Brain (organoid and tissue), 16 donors: ENCODE measurements at places on chromosomes 1 and 21. TPM values are rescaled to one million over a fixed set of nuclear protein-coding genes. Genes with fewer than 3 reads are reported as not detected.
A peak's percentile ranks its signal among the peaks of the same experiment; 100 is the strongest.

GRCh38 chr1:186681801-186682200 lies 1.6 kb upstream of the PTGS2 start:
- no peak for DNase-seq

- DNase-seq, result no peak
These were observed 8.0 kb upstream of the PPT1 start for GRCh38 chr1:40105028-40105427.

- DNase-seq, result no peak
These were observed 618 bp downstream of the SH3BGR start for GRCh38 chr21:39452207-39452969.

DNA sequence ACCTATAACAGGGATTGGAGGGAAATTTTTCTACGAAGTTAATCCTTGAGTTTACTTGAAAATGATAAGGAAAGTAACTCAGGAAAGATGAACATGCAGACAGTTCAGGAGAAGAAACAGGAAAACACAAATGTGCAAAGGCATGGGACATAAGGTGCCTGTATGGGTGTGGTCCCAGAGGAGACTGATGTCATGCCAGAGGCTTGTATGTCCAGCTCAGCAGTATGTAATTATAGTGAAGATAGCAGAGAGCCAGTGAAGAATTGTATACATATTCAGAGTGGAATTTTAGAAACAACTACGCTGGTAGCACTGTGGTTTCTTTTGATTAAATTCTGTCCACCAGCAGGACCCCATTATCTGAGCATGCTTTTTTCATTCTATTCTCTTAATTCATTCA lies 179.5 kb downstream of the LRRC7 start:
- DNase-seq, result no peak

GRCh38 chr1:61279570-61279969 lies 197.2 kb downstream of the NFIA start:
- DNase-seq, result no peak

DNA sequence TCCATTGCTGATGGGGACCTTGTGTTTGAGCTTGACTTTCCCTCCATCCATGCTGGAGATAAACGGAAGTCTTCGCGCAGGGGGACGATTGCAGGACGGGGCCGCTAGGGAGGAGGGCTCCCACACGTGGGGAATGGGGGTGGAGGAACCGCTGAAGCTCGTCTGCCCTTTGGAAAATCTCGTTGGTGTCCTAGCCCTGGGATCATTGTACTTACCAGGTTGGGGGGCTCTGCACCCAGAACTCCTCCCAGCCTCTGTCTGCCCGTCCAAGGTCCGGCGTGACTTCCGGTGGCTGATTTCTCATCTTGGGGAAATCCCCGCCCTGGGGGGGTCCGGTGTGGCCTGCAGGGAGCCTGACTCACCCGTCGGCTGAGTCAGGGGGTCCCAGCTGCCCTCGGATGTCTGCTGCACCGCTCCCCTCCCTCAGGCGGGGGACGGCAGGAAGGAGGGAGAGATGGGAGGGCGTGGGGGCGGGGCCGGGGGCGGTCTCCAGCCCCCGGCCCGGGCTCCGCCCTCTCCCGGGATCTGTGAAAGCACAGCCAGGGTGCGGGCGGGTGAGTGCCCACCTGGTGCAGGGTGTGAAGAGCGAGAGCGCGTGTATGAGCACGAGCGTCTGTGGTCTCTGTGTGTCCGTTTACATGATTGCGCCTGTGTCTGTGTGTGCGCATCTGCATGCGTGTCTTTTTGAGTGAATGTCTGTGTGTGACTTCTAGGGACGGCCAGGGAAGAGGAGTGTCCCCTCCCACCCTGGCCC lies 35.8 kb downstream of the PIK3CD start:
- DNase-seq, result peak; percentile 62

DNA sequence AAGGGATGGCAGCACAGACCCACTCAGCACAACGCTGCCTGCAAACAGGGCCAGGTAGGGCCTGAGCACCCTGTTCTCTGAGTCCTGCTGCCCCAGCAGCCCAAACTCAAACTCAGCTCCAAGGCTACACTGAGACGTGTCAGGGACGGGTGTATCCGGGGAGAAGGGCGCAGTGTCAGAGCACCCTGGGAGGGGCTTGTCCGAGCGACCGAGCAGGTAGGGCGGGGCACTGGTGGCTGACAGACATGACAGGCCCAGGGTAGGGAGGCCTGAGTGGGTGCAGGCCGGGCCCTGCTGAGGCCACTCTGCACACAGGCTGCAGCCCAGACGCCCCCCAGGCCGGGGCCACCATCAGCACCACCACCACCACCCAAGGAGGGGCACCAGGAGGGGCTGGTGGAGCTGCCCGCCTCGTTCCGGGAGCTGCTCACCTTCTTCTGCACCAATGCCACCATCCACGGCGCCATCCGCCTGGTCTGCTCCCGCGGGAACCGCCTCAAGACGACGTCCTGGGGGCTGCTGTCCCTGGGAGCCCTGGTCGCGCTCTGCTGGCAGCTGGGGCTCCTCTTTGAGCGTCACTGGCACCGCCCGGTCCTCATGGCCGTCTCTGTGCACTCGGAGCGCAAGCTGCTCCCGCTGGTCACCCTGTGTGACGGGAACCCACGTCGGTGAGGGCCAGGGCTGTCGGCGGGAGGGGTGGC lies 5.5 kb downstream of the SCNN1D start:
- no peak for DNase-seq

DNA sequence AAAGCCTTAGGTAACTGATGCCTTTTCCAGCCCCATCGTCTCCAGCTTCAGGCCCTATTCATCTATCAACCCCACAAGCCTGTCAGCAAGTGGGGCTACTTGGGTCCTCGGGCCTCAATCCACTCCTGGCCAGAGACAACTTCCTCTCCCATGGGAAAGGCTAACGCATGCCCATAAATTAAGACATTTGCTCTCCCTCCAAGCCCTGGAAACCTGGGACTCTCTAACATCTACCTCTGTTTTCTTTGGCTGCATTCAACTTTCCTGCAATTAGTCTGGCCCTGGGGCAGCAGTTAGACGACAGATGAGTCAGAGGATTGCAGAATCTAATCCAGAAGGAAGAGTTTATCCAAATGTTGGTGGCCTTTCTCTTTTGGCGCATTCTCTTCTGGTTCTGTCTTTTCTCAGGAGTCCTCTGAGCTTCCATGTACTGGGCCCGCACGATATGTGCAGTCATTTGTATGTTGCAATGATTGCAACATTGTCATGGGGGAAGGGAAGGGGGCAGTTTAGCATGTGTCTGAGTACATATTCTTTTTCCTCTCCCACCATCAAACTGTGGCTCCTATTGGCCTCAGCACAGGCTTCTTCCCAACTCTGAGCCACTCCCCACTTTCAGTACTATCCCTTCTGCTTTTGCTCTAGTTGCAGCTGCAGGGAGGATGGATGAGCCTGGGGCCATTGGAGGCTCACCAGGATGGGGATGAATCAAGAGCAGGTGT lies 54.4 kb downstream of the NAV1 start:
- DNase-seq, result no peak

DNA sequence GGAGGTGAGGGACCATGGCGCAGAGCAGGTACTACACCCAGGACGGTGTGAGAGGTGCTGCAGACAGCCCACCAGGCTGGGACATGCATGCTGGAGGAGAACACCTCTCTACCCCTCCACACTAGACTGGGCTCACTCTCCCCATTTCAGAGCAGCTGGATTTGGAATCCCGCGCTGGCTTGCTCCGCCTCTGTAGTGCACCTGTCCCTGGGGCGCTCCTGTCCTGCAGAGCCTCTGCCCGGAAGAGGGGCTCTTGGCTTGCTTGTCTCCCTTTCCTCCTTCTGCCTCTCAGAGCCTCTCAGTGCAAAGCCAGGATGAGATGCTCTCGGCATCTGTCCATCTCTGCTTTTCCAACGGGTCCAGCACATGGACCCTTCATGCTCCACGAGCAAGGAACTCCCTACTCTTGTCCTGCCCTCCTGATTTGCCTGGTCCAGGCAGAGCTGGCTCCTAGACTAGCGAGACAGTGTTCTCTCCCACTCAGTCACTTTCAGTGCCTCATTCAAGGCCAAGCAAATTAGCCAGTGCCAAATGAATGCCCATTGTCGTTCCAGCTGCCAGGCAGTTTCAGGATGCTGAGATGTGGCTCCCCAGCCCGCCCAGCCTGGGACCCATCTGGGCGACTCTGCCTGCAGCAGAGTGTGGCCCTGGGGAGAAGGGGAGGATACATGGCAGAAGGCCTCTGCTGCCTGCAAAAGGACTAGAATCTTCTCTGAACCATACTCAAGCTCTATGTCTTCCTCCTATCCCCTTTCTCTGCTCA lies 33.7 kb downstream of the CDCA8 start:
- DNase-seq, result peak; percentile 76

GRCh38 chr1:233912909-233913308 lies 8.4 kb downstream of the SLC35F3 start:
- DNase-seq, result no peak

- no peak for DNase-seq
These were observed 78.1 kb upstream of the RAB4A start for GRCh38 chr1:229192853-229193252.

GRCh38 chr1:152170287-152170905 lies 11.4 kb upstream of the RPTN start:
- no peak for DNase-seq

DNA sequence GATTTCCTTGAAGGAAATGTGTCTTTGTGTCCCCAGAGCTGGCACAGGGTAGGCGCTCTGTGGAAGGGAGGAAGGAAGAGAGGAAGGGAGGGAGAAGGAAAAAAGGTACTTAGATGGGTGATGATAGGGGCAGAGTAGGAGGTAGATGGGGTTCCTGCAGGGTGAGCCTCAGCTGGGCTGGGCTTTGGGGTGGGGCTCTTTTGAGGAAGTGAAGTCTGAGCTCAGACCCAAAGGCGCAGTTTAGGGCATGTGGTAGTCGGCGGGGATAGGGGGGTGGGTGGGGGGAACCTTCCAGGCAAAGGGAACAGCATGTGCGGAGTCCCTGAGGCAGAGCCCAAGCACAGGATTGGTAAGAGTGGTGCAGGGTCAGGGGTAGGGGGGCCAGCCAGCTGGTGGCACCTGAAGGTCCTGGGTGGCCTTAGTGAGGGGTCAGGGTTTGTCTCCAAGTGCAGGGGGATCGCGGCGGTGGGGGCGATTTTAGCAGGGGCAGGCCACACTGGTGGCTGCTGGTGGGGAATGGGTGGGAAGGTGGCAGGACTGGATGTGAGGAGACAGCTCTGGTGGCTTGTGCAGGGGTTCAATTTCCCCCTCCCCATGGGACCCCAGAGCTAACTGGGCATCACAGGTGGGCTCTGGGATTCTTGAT lies 8.4 kb upstream of the HTR6 start:
- DNase-seq, result no peak

DNA sequence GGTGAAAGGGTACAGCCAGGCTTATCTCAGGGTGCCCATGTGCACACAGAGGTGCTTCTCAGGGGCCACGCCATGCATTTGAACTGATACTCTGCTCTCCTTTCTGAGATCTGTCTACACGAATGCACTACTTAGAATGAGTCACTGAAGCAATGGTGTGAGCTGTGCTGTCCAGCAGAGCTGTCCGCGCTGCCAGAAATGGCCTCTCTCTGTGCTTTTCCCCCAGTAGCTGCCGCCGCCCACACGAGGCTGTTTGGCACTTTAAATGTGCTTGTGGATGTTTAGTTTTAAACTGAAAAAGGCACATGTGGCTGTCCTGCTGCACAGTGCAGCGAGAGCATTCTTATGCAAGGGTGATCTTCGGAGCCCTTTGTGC lies 87.1 kb upstream of the COL6A1 start:
- DNase-seq, result peak; percentile 33

DNA sequence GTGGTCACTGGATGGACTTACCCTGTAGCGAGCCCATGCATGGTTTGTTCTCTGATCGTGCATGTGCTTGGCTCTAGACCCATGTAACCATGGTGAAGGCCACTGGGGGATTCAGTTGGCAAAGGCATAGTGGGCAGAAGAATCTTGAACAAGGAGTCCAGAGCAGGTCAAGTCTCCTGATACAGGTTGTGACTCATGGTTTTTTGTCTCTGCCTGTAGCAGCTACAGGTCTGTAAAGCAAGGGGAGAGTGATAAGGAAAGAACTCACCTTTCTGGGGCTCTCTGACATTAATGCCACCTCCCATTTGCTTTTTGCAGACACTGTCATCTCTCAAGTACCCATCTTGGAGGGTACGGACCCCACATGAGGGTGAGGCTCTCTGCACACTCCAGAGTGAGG lies 153.4 kb upstream of the CAMK1G start:
- no peak for DNase-seq

DNA sequence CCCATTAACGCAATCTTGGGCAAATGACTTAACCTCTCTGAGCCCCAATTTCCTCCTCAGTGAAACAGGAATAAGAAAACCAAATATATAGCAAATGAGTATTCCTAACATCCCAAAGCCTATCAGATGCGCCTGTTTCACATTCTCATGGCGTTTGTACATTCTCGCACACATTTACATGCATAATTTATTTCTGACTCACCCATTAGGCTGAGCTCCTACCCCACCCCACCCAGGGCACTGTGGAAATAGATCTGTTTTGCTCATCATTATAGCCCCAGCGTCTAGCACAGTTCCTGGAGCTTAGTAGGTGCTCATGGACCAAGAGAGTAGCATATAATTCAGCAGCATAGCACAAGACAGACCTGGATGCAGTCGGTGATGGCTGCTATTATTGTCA lies 146.1 kb upstream of the VANGL1 start:
- DNase-seq, result no peak

DNA sequence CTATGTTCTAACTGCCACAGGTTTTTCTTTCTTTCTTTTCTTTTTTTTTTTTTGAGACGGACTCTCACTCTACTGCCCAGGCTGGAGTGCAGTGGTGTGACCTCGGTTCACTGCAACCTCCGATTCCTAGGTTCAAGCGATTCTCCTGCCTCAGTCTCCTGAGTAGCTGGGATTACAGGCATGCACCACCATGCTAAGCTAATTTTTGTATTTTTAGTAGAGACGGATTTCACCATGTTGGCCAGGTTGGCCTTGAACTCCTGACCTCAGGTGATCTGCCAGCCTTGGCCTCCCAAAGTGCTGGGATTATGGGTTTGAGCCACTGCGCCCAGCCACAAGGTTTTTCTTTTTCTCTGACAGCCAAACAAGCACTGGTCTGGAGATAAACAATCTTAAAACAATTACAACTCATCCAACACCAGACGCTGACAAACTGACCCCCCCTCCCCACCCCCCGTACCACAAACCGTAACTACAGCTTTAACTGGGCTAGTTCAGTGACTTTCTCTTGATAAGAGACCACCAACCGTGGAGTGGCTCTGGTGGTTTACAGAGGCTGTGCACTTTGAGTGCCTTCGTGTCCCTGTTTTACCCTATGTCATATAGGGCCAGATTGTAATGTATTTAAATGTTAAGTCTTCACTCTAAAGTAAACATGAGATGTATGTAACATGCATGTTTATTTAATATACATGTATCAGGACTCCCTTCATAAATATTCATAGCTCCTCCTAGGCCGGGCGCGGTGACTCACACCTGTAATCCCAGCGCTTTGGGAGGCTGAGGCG lies 19.5 kb upstream of the PUM1 start:
- DNase-seq, result no peak

GRCh38 chr1:228983661-228984060 lies 248.4 kb downstream of the RHOU start:
- DNase-seq, result no peak

Gene RAB25
- 113 TPM for polyA plus RNA-seq

Gene SRGAP2B
- 5.6 TPM for polyA plus RNA-seq

Gene OR6K3
- polyA plus RNA-seq, result not detected

Gene APCS
- polyA plus RNA-seq, result not detected

Gene PRAMEF18
- polyA plus RNA-seq, result not detected

Gene DENND2D
- 6.1 TPM for polyA plus RNA-seq

Gene HSF2BP
- polyA plus RNA-seq, result 1.8 TPM

Gene DNAJC6
- polyA plus RNA-seq, result 59.0 TPM

Gene SPATA1
- polyA plus RNA-seq, result not detected

Gene SRSF4
- 132 TPM for polyA plus RNA-seq

Gene PAPPA2
- polyA plus RNA-seq, result 0.53 TPM

Gene SLFNL1
- 0.27 TPM for polyA plus RNA-seq

Gene LEFTY1
- polyA plus RNA-seq, result 1.0 TPM

Gene CLDN17
- not detected for polyA plus RNA-seq

Gene MATN1
- 0.14 TPM for polyA plus RNA-seq

Gene CYP4B1
- 0.39 TPM for polyA plus RNA-seq

Gene ZNF593OS
- polyA plus RNA-seq, result not detected

Gene COL24A1
- not detected for polyA plus RNA-seq
